ENCODE measurements at places on chromosomes 3 and 15.

DNA sequence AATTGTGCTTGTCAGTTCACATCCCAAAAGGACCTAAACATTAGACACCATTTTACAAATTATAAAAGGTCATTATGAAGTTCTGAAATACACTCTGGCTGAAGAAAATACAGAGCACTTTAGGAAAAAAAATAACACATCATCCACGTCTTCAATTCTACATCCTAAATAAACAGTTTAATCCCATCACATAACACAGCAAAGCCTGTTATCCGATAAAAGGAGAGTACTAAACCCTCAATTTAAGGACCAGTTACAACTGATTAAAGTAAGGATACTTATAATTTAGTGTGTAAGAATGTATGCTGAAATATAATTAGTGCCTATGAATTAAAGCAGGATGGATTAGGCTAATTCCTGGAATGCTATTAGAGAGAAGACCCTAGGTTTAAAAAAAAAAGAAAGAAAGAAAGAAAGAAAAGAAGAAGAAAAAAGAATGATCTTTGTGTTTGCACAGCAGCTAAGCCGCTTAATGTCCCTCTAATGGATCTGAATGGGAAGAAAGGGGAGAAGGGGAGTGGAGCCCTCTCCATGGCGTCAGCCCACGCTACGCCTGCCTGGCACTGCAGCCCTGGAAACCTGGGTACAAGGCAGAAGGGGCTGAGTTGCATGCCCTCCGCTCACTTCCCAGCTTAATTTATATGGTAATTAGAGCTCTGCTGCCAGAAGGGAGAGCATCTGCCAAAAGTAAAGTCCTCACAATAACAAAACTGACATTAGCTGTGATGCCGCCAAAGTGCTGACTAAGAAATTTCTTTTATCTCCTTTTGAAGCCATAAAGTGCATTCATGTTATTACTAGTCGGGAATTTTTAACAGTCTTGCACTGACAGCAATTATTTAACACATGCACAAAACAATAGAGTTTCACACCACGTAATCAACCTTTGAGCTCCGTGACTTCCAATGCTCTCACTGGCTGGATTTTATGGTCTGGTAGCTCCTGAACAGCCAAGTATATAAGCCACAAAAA lies 90.0 kb downstream of the FSIP1 start:
- H3K4me1 ChIP-seq: peaks cover 38% of the 10 kb centered on the region
- H3K27ac ChIP-seq: no peak overlapping the region

GRCh38 chr3:13018043-13018451 lies 55.2 kb downstream of the IQSEC1 start:
- H3K27me3 ChIP-seq: no peaks in the 10 kb centered on the region
- peaks cover 4% of the 10 kb centered on the region for H3K36me3 ChIP-seq
- H3K4me1 ChIP-seq: peaks cover 88% of the 10 kb centered on the region
- DNase-seq: no peak
- no peak overlapping the region for H3K27ac ChIP-seq

GRCh38 chr3:182201456-182202168 lies 489.9 kb downstream of the SOX2 start:
- no peak for DNase-seq
- H3K27ac ChIP-seq: no peak overlapping the region
- no peaks in the 10 kb centered on the region for H3K4me1 ChIP-seq
- H3K4me3 ChIP-seq: no peak overlapping the region
- H3K27me3 ChIP-seq: peaks cover 4% of the 10 kb centered on the region
- H3K36me3 ChIP-seq: no peaks in the 10 kb centered on the region

GRCh38 chr15:89790661-89791060 lies 14.5 kb downstream of the MESP2 start:
- no peak for DNase-seq
- H3K36me3 ChIP-seq: peaks cover 7% of the 10 kb centered on the region
- H3K4me1 ChIP-seq: no peaks in the 10 kb centered on the region

- no peak for DNase-seq
- H3K4me3 ChIP-seq: no peak overlapping the region
- peaks cover 14% of the 10 kb centered on the region for H3K4me1 ChIP-seq
Measured at GRCh38 chr3:167976516-167977361, 119.0 kb downstream of the GOLIM4 start.

GRCh38 chr3:196115678-196116083 lies 33.8 kb upstream of the TFRC start:
- H3K27me3 ChIP-seq: no peaks in the 10 kb centered on the region
- H3K4me1 ChIP-seq: no peaks in the 10 kb centered on the region
- H3K36me3 ChIP-seq: no peaks in the 10 kb centered on the region
- DNase-seq: no peak
- no peak overlapping the region for H3K4me3 ChIP-seq

DNA sequence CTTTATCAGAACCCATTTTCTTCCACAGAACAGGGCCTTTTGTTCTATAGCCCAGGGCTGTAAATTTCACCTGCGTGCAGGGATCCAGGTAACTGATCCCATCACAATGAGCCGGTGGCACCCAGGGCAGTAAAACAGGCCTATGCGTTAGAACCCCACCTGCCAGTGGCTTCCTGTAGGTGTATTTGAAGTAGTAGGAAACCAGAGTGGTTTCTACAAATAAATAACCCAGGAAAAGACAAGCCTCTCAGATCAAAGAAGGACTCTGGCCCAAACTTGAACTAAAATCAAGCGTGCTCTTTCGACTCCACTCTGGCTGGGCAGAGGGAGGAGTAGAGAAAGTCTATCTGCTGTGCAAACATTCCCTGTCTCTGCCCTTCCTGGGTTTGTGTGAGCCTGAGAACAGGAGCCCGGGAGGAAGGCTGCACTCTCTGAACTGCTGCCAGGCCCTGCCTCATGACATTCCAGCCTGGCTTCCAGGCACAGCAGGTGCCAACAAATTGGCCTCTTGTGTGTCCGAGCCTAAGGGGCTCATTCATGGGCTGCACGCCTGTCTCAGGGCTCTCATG lies 77.7 kb downstream of the CEMIP start:
- no peak overlapping the region for H3K4me3 ChIP-seq
- DNase-seq: no peak
- H3K36me3 ChIP-seq: no peaks in the 10 kb centered on the region
- H3K4me1 ChIP-seq: peaks cover 12% of the 10 kb centered on the region
- H3K27me3 ChIP-seq: peaks cover 11% of the 10 kb centered on the region

DNA sequence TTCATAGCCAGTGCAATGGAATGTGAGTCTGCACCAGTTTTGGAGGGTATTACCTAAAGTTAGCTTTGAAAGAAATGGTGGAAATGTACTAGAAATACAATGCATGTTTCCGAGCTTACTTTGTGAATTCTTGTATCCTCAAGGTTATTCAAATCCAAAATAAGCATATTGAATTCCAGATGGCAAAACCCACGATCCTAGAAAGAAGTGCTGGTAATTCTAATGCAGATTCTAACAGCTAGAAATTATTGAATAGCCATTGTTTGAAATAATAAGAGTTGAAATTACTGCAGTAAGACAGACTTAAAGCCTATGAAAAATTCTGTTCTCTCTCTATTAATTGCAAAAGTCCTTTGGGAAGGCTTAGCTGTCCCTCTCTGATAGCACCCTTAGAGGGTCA lies 258.4 kb downstream of the CHL1 start:
- no peak for DNase-seq
- H3K4me3 ChIP-seq: no peak overlapping the region
- no peaks in the 10 kb centered on the region for H3K4me1 ChIP-seq
- no peaks in the 10 kb centered on the region for H3K27me3 ChIP-seq
- no peak overlapping the region for H3K27ac ChIP-seq

DNA sequence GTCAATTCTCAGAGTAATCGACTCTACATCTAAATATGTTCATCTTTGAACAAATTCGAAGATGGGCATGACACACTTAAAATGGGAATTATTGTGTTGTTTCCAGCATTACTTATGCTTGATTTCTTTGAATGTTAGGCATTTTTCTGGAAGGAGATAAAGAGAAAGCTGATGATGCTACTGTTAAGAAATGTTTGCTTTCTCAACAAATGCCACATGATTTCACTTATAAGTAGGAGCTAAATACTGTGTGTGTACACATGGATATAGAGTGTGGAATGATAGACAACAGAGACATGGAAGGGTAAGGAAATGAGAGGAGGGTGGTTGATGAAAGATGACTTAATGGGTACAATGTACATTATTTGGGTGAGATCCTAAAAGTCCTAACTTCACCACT lies 400.9 kb downstream of the TBL1XR1 start:
- no peaks in the 10 kb centered on the region for H3K27me3 ChIP-seq
- H3K4me3 ChIP-seq: no peak overlapping the region
- H3K4me1 ChIP-seq: peaks cover 33% of the 10 kb centered on the region
- no peak for DNase-seq
- H3K27ac ChIP-seq: no peak overlapping the region
- no peaks in the 10 kb centered on the region for H3K36me3 ChIP-seq

- no peak overlapping the region for H3K4me3 ChIP-seq
- H3K36me3 ChIP-seq: peaks cover 32% of the 10 kb centered on the region
- H3K27me3 ChIP-seq: no peaks in the 10 kb centered on the region
- H3K4me1 ChIP-seq: peaks cover 43% of the 10 kb centered on the region
- no peak for DNase-seq
Measured at GRCh38 chr3:48015431-48016180, 610 bp downstream of the MAP4 start.
